NCI-H524 treated with DMSO at 0.1 percent for 48 hours (cell line): ENCODE measurements at places on chromosomes 3 and 15.

GRCh38 chr3:2512881-2513280, 414.2 kb downstream of the CNTN4 start:
- no peak for DNase-seq

DNA sequence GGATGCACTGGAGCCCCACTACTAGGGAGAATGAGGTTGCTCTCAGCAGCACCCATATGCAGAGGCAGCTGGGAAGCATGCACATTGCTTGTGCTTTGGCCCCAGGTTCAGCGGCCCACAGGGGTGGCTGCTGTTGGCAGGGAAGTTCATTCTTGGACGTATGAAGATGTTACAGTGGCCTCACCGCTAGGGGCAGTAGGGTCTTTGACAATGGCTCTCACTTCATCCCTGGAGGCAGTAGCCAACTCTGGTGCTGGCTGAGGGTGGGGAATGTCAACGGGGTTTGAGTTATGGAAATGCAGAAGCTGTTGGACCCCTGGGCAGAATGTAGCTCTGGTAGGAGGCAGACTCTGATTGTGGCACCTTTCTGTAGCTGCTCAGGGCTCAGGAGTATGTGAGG, 279.9 kb downstream of the SCAPER start:
- DNase-seq: no peak

DNA sequence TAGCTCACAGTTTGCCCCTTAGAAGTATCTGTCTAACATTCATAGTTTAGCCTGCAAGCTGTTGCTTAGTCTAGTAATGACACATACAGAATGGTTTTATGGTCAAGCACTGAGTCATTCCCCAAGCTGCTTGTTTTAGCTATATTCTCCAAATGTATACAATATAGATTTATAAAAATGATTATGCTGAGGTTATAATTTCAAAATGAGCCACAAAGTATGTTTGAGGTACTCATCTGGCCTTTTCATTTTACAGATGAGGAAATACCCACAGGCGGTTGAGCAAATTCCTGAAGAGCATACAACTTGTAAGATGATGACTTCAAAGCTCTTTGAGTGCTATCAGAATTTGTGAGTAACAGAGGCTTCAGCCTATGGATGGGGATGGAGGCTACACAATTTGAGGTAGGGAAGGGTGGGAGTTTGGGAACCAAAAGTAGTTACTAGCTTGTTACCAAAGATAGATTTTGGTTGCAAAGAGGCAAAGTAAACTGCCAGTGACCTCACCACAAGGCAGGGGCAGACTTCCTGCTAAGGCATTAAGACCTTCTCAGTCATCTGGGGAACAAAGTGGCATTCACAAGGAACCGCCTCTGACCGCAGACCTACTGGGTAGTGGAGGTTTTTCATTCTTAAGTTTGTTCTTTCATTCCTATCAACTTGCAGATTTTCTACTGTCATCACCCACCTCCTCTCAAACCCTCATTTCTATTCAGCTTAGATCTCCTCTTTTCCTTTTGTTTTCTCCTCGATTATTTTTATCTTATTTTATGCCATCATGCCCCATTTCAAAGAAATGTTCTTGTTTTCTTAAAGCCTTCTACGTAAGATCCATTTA, 257.2 kb upstream of the NECTIN3 start:
- DNase-seq: no peak

- no peak for DNase-seq
These were observed 1214.8 kb downstream of the NSUN3 start for GRCh38 chr3:95277613-95278012.

DNA sequence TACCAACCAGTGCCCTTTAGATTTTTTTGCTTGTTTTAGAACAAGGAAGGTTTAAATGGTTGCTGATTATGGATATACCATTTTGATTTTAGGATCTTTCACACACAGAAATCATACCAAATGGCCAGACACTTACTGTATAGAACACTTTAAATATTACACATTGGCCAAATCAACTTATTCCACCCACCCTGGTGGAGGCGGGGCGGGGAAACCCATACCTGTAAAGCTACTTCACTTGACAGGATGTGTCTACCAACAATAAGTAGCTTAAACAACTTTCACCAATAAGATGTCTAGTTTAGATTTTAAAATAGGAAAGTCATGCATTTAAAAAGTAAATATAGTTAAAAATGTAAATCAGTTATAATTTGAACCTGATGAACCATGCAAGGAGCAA, 17.0 kb upstream of the SFMBT1 start:
- no peak for DNase-seq

- DNase-seq: peak; percentile 37
These were observed 36.2 kb downstream of the SSR3 start for GRCh38 chr3:156518726-156519125.

- no peak for DNase-seq
These were observed 130.0 kb downstream of the DMXL2 start for GRCh38 chr15:51492528-51492927.

GRCh38 chr3:24273491-24273890, 221.2 kb downstream of the THRB start:
- no peak for DNase-seq

DNA sequence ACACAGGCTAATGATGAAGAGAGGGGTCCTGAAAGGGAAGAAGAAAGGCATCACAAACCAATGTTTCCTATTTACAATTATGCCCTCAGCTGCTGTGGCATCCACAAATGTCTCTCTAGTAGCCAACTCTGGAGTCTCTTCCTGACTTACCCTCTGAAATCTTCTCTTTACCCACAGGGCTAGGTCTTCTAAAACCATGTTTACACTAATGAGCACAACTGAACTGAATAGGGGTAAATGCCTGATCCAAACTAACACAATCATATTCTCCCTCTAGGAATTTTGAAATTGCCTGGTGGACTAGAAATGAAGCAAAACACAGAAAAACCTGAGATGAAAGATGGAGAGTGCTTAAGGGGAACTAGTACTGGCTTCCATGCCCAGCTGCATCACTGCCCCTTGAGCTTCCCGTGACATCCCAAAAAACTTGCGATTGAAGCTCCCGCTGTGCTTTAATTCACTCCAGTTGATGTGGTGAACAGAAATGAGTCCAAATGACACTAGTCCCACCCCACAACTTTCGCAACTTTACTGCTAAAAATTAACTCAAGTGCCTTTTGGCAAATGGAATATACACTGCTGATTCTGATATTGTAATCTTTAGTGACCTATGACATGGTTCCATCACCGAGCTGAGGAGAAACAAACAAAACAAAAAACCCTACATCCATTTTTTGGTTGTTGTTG, 32.8 kb downstream of the CFAP20DC start:
- DNase-seq: no peak

GRCh38 chr3:127784865-127785710, 37.2 kb downstream of the MGLL start:
- no peak for DNase-seq
